ENCODE measurements at places on chromosomes 1 and 21. TPM values are rescaled to one million over a fixed set of nuclear protein-coding genes. Genes with fewer than 3 reads are reported as not detected.

- no peak overlapping the region for H3K27ac ChIP-seq
- H3K4me3 ChIP-seq, result no peak overlapping the region
- H3K36me3 ChIP-seq, result no peaks in the 10 kb centered on the region
- peaks cover 12% of the 10 kb centered on the region for H3K4me1 ChIP-seq
- DNase-seq, result no peak
- H3K27me3 ChIP-seq, result no peaks in the 10 kb centered on the region
Measured at GRCh38 chr1:200968469-200969410, 54.8 kb downstream of the KIF21B start.

GRCh38 chr1:228317411-228317828 is 89.2 kb downstream of the TRIM11 start:
- peaks cover 19% of the 10 kb centered on the region for H3K4me1 ChIP-seq
- H3K27me3 ChIP-seq, result no peaks in the 10 kb centered on the region
- H3K36me3 ChIP-seq, result peaks cover 78% of the 10 kb centered on the region
- DNase-seq, result no peak

DNA sequence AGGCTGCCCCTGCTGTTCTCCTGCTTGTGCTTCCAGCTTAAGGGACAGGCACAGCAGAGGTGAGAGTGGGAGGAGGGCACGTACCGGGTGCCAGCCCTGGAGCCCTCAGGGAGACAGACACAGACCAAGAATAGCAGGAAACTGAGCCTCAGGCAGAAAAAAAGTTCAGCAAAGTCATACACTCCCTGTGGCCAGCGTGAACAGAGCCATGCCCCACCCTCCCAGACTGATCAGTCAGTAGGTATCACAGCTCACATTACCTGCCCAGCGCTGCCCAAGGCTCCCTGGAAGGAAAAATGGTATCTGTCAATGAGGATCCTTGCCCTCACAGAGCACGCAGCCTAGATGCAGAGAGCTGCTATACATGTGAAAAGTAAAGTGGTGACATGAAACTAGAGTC is 1.3 kb downstream of the UBL4B start:
- H3K4me3 ChIP-seq, result no peak overlapping the region
- peaks cover 40% of the 10 kb centered on the region for H3K27me3 ChIP-seq
- DNase-seq, result no peak
- H3K27ac ChIP-seq, result no peak overlapping the region
- H3K36me3 ChIP-seq, result no peaks in the 10 kb centered on the region

DNA sequence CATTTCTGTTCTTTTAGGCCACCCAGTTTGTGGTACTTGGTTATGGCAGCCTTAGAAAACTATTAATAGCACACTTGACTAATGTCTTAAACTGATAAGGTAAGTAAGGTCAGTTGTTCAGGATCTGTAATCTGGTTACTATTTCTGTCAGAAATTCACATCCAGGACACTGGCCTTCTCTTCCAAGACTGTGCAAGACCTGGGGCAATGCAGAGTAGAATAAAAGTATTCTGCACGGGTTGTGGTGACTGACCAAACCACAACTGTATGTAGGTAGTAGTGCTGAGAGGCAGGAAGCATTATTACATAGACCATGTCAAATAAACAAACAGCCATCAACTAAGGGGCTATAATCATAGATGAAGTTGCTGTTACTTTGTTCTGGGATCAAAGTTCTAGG is 46.7 kb downstream of the WARS2 start:
- no peak for DNase-seq
- no peak overlapping the region for H3K27ac ChIP-seq
- H3K36me3 ChIP-seq, result no peaks in the 10 kb centered on the region
- H3K4me1 ChIP-seq, result no peaks in the 10 kb centered on the region
- H3K4me3 ChIP-seq, result no peak overlapping the region

GRCh38 chr1:91584309-91584708 is 83.7 kb downstream of the CDC7 start:
- no peak overlapping the region for H3K27ac ChIP-seq
- peaks cover 6% of the 10 kb centered on the region for H3K4me1 ChIP-seq
- no peak for DNase-seq

- no peak overlapping the region for H3K4me3 ChIP-seq
- H3K27me3 ChIP-seq, result no peaks in the 10 kb centered on the region
- no peaks in the 10 kb centered on the region for H3K36me3 ChIP-seq
- no peak overlapping the region for H3K27ac ChIP-seq
Measured at GRCh38 chr1:49293016-49293415, 516.3 kb upstream of the BEND5 start.

- no peaks in the 10 kb centered on the region for H3K36me3 ChIP-seq
- peak; percentile 6 for DNase-seq
- H3K4me3 ChIP-seq, result no peak overlapping the region
Measured at GRCh38 chr1:56921479-56921878, 44.3 kb downstream of the C8B start.

GRCh38 chr1:93964096-93964776 is 55.0 kb upstream of the GCLM start:
- H3K27me3 ChIP-seq, result no peaks in the 10 kb centered on the region
- H3K27ac ChIP-seq, result no peak overlapping the region
- no peak overlapping the region for H3K4me3 ChIP-seq
- no peaks in the 10 kb centered on the region for H3K36me3 ChIP-seq
- peaks cover 5% of the 10 kb centered on the region for H3K4me1 ChIP-seq

- H3K4me1 ChIP-seq, result peaks cover 28% of the 10 kb centered on the region
- peak overlapping the region; percentile 94 for H3K27ac ChIP-seq
- DNase-seq, result peak; percentile 72
- no peaks in the 10 kb centered on the region for H3K36me3 ChIP-seq
- H3K4me3 ChIP-seq, result peak overlapping the region; percentile 95
Measured at GRCh38 chr1:1013922-1014648, 788 bp downstream of the ISG15 start.

GJB3 gene
- not detected for total RNA-seq

DCAF8 gene
- total RNA-seq, result 70.5 TPM

KRTAP19-1 gene
- not detected for total RNA-seq

PGBD5 gene
- 10.3 TPM for total RNA-seq

RERE gene
- total RNA-seq, result 83.9 TPM

S100A12 gene
- 1.4 TPM for total RNA-seq

SPOCD1 gene
- 0.13 TPM for total RNA-seq
